Lung (tissue), 17 donors: ENCODE measurements at places on chromosomes 12 and 14. TPM values are rescaled to one million over a fixed set of nuclear protein-coding genes. Genes with fewer than 3 reads are reported as not detected.

The SERPINA10 gene
- total RNA-seq = not detected

The PRIM1 gene
- 5.5 TPM for total RNA-seq

GRCh38 chr12:43284486-43285158 is 267.4 kb downstream of the ADAMTS20 start:
- no peak for DNase-seq
- no peak overlapping the region for H3K27ac ChIP-seq
- peaks cover 22% of the 10 kb centered on the region for H3K4me1 ChIP-seq

DNA sequence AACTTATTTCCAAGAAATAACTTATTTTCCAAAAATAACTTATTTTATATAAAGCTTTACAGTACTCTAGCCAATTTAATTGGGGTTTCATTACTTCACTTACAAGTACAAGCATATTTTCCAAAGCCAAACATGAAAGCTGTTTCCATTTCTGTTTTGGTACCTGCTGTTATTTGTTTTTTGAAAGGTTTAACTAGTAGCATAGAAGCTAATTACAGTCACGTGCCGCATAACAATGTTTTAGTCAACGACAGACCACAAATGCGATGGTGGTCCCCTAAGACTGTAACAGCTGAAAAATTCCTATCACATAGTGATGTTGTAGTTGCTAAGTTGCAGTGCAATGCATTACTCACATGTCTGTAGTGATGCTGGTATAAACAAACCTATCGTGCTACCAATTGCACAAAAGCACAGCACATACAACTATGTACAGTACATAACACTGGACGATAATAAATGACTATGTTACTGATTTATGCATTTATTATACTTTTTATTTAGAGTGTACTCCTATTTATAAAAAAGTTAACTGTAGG is 21.7 kb downstream of the PTPN21 start:
- H3K4me1 ChIP-seq = peaks cover 8% of the 10 kb centered on the region
- H3K4me3 ChIP-seq = no peak overlapping the region
- H3K27me3 ChIP-seq = no peaks in the 10 kb centered on the region
- no peak for DNase-seq
